AG08395 (cell line): ENCODE measurements at places on chromosomes 12 and 14.

- peak; percentile 47 for DNase-seq
Observed at GRCh38 chr12:1197264-1198018, 206.4 kb downstream of the ERC1 start.

DNA sequence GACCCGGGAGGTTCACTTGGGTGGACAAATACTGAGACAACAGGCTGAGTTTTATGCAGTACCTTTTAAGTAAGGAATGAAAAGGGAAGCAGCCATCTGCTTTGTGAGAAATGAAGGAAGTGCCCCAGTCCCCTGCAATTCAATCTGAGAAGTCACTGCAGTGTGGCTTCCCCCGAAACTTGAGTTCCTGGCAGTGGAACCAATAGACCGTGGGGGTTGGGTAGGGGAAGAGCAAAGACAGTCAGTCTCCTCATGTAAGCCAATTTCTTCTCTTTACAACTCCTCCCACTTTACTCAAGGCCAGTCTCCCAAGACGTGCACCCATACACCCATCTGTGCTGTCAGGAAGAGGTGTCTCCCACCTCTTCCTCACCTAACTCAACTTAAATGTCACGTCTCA is 206.5 kb downstream of the BCAT1 start:
- no peak for DNase-seq

- no peak for DNase-seq
Observed at GRCh38 chr12:97323154-97323553, 139.4 kb upstream of the RMST start.

DNA sequence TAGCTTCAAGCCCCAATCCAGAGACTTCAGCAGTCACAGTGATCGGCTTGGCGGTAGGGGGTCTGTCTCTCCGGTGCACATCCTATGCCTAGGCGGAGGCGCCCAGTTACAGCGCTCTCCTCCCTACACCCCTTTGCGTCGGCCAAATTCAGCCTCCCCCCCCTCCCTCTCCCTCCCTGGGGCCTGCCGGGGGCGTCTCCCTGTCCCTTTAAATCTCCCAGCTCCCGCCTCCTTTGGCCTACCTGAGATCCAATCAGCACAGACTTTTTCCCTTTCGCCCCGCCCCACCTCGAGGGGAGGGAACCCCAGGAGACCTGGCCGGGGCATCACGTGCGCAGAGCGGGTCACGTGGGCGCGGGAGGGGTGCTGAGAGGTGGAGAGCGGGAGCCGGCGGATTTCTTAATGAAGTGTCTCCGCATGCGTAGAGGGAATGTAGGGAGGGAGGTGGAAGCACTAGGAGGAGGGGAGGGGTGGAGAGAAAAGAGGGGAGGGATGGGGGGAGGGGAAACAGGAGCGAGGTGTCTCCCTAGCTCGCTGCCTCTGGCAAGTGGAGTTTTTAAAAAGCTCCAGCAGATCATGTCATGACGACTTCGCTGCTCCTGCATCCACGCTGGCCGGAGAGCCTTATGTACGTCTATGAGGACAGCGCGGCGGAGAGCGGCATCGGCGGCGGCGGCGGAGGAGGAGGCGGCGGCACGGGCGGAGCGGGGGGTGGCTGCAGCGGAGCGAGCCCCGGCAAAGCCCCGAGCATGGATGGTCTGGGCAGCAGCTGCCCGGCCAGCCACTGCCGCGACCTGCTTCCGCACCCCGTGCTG is at the start of gene HOXC13:
HOXC13 (plus strand) TSS at position 506 of the 815 bp plus-strand sequence; CDS start at position 582, 76 bp downstream.
- peak; percentile 61 for DNase-seq

- no peak for DNase-seq
Observed at GRCh38 chr12:110249105-110249504, 31.9 kb upstream of the ATP2A2 start.

DNA sequence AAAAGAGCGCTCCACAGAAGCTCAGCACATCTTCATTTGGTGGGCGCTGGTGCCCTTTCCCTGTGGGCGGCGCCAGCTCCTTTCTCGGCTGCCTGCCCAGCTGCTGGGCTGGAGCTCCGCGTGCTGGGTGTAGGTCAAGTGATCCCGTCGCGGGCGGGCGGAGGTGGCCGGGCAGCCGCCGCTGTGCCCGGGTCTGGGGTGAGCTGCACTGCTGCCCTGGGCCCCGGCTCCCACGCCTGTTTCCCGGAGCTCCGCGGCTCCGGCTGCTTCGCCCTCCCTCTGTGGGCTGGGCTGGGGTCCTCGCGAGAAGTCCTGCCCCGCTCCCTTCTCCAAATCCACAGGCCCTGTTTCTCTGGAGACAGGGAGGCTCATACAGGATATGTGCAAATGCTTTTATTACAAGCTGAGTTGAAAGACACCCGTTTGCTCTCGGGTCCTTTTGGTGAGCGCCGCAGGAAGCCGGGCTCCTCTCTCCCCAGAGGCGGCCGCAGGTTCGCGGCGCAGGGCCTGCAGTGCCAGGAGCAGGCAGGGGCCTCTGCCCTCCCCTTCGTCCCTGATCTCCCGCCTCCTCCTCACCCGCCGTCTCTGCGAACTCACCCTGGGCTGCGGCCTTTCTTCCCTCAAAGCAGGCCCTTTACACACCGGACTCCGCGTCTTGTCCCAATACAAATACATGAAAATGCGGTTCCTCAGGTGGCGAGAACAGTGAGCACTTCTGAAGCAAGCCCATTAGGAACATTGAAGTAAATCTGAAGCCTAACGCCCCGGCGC is 67.8 kb upstream of the CAPRIN2 start:
- peak; percentile 73 for DNase-seq

DNA sequence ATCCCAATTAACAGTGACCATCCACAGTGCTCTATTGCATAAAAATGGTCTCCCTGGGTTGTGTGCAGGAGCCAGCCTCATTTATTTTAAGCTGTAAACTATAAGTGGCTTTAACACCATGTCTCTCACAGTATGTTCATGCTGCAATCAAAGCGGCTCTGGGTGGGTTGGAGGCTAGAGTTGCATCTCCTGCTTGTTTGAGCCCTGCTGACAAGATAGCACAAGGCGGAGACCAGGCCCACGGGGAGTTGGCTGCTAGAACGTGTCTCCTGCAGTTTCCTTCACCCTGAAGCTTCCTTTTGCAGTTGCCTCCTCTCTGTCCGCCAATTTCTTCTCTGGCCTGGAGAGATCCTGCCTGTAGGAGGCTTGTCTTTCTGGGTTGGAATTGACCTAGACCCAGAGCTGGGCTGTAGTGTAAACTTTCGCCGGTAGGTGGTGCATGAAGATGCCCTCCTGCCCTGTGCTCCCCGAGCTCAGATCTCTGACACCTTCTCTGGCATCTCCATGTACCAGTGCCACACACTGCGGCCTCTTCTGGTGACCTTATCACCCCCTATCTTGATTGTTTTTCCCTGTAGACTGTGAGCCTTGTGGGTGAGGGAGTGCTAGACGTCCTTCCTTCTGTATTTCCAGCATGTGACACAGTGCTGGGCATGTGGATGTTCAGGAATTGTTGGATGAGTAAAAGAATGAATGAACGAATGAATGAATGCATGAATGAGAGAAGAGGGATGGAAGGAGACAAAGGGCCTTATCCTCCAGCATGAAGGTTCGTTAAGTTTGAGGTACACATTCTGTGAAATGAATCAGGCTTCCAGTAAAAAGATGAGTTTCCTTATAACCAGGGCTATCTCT is 10.4 kb downstream of the OTUB2 start:
- DNase-seq: peak; percentile 89

- no peak for DNase-seq
Observed at GRCh38 chr14:100617410-100618317, 30.4 kb upstream of the BEGAIN start.

DNA sequence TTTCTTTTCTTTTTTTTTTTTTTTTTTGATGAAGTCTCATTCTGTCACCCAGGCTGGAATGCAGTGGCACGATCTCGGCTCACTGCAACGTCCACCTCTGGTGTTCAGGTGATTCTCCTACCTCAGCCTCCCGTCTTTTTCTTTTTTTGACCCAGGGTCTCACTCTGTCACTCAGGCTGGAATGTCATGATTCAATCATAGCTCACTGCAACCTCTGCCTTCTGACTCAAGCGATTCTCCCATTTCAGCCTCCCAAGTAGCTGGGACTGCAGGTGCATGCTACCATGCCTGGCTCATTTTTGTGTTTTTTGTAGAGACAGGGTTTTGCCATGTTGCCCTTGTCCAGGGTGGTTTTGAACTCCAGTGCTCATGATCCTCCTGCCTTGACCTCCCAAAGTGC is 12.0 kb downstream of the FUT8 start:
- no peak for DNase-seq

- peak; percentile 28 for DNase-seq
Observed at GRCh38 chr12:132866251-132866828, 21.1 kb downstream of the CHFR start.

DNA sequence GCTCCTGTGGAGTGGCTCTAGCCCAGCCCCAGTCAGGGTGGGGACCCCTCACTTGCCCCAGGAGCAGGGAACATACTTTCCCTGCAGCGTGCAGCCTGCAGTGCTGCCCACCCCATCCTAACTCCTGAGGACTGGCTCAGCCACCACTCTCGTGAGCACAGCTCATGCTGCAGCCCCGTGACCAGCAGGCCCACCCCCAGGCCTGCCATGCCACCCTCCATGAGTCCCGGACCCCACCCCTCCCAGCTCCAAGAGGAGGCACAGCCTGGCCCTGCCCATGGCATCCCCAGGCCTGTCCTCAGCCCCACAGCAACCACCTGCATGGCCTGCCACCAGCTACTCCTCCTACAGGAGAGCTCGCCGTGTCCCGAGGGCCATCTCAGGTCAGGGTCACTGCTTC is 3.9 kb upstream of the JAG2 start:
- no peak for DNase-seq

GRCh38 chr14:104926619-104927431 is 2.1 kb downstream of the PLD4 start:
- no peak for DNase-seq

GRCh38 chr14:53042480-53042879 is 91.6 kb upstream of the FERMT2 start:
- no peak for DNase-seq

GRCh38 chr12:66217342-66217917 is 28.4 kb downstream of the IRAK3 start:
- DNase-seq: no peak

DNA sequence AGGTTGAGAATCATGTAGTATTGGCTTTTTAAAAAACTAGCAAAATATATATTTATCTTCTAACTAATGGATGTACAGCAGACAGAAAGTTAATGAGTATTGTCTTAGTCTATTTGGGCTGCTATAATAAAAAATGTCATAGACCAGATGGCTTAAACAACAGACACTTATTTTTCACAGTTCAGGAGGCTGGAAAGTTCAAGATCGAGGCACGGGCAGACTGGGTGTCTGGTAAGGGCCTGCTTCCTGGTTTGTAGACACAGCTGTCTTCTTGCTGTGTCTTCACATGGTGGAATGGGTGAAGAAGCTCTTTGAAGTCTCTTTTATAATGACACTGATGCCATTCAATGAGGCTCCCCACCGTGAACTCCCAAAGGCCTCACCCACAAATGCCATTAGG is 70.1 kb upstream of the KRR1 start:
- DNase-seq: no peak

DNA sequence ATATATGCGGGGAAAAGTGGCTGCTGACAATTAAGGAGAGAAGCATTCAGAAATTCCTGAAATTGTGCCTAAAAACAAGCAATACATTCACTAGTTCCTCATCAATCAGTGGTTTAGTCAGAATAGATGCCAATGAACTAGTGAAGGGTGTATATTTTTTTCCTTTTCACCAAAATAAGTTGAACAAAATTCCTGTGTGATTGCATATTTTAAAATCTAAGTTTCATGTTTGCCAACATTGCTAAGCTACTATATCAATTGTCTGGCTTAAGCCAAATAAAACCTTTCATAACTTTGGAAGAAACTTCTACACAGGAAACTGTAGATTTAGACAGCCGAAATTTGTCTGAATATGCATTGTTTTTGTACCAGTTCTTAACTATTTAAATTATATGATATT is 8.7 kb downstream of the PRKD1 start:
- DNase-seq: no peak

- DNase-seq: no peak
Observed at GRCh38 chr12:71730936-71731335, 23.7 kb upstream of the RAB21 start.

- no peak for DNase-seq
Observed at GRCh38 chr12:11246489-11246888, 23.0 kb downstream of the PRB3 start.

DNA sequence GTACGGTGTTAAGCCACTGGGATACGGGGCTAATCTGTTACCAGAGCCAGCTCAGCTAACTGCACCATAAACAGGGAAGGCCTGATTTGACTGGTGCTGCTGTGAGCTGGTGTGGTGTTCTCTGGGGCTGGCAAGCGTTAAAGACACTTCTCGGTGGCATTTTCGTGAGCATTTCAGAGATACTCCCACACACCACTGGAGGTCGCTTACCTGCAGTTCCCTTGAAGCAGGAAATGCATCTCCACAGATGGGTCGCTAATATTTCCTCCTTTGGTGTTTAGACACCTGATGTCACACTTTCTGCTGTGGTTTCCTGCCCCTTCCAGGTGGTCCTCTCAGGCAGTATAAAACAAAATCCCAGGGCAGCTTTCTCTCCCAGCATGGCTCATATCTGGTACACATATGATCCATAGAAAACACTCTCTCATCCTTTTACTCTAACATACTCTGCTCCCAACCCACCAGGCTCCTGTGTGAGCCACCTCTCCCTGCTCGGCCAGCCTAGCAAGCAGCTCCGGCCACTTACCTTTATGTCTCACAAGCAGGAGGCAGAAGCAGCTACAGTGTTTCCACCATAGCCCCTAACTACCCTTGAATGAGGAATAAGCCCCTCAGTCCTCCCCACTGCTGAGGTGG is 129.9 kb upstream of the GRIN2B start:
- DNase-seq: no peak

DNA sequence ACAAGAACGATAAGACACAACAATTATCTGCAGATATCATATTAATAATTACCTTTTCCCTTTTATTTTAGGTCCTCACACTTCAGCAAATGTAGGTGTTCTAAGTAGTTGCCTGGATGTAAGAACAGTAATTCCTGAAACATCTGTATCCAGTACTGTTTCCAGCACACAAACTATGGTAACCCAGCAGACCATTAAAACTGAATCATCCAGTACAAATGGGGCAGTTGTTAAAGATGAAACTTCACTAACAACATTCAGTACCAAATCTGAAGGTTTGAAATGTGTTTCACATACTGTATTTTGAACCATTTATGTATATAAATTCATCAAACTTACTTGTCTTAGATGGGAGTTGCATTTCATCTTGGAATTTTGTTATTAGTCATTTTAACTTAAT is 31.0 kb downstream of the HCFC2 start:
- no peak for DNase-seq

DNA sequence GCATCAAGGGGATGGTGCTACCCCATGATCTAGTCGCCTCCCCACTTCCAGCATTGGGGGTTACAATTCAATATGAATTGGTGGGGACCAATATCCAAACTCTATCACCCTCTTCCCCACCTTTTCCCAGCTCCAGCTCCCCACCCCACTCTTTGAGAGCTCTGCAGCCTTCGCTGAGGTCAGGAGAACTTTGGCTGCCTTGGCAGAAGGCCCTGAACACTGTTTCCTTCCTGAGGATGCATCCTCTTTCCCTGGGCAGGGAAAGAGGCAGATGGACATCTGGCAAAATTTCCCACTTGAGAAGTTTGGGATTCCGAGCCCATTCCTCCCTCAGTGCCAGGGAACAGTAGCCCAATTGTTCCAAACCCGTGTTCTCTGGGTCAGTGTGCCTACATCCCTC is 169.1 kb downstream of the TSPAN9 start:
- no peak for DNase-seq
